ENCODE measurements at places on chromosomes 1 and 21. TPM values are rescaled to one million over a fixed set of nuclear protein-coding genes. Genes with fewer than 3 reads are reported as not detected.

TCHHL1 gene
- total RNA-seq = not detected

DFFA gene
- total RNA-seq = 28.1 TPM

ZYG11A gene
- 0.25 TPM for total RNA-seq

GRCh38 chr1:114340892-114341291 is 170.1 kb downstream of the TRIM33 start:
- no peak for DNase-seq

- DNase-seq = no peak
Observed at GRCh38 chr1:184157394-184157742, 105.8 kb downstream of the TSEN15 start.

- DNase-seq = no peak
Observed at GRCh38 chr1:146051452-146051851, 29.9 kb upstream of the HJV start.

All from activated CD4-positive, alpha-beta T cell treated with anti-CD3 and anti-CD28 coated beads, Interleukin-2, amount 10 ng/mL, durations not matched to agents 7 days and 5 days (primary cell).